ENCODE measurements at places on chromosomes 7 and 10.

- DNase-seq = no peak
Observed at GRCh38 chr10:95559471-95559870, 1.7 kb downstream of the SORBS1 start.

DNA sequence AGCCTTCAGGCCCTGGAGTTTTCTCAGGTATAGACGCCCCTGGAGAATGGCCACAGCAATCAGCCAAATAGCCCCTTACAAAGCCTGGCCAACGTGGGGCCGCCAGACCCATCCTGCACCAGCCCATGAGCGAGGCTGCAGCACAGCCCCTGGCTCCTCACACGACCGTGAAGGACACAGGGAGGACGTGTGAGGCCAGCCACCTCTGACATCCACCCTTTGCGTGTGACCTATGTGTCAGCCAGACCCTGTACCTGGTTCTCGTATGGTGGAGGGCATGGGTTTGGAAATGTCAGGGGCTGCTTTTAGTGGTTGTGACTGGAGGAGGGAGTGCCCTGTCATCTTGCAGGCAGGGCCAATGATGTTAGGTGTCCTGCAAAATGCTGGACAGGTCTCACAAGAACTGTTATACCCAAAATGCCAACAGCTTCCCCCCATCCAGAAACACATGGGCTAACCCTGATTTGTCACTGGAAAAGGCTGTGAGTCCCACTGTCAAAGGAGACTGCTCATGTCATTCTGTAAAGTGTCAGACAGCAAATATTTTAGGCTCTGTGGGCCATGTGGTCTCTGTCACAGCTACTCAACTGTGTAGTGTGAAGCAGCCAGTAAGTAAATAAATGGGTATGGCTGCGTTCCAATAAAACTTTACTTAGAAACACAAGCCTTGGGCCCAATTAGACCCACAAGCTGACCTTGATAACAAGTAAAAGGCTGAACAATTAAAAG lies 30.0 kb downstream of the NOD1 start:
- DNase-seq = no peak

DNA sequence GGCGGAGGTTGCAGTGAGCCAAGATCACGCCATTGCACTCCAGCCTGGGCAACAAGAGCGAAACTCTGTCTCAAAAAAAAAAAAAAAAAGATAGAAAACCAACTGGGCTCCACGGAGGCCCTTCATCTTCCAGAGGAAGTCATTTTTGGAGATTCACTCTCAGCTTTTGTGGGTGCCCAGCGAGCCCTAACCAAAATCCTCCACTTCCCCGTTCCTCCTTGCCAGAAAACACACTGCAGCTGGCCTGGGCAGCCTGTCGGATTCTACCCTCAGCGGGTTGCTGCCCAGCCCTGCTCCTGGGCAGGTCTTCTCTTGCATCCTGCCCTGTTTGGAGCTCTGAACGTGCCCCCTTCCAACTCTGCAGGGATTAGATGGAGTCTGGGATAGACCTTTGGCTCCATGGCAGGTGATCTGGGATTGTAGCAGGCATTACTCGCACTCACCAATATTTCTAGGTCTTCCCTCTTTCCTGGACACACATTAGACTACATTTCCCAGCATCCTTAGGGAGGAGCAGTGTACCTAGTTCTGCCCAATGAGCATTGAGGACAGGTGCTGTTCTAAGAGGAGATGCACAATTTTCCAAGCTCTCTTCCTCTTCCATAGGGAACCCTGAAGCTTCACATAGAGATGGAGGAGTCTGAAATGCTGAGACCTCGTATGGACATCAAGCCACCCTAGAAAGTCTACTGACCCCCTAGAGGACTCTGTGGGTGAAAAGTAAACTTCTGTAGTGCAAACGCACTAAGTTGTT lies 4.6 kb downstream of the GRID2IP start:
- no peak for DNase-seq

GRCh38 chr7:22268884-22269421 lies 88.0 kb downstream of the RAPGEF5 start:
- DNase-seq = no peak

- DNase-seq = no peak
Observed at GRCh38 chr10:86299562-86299961, 67.0 kb downstream of the GRID1 start.

DNA sequence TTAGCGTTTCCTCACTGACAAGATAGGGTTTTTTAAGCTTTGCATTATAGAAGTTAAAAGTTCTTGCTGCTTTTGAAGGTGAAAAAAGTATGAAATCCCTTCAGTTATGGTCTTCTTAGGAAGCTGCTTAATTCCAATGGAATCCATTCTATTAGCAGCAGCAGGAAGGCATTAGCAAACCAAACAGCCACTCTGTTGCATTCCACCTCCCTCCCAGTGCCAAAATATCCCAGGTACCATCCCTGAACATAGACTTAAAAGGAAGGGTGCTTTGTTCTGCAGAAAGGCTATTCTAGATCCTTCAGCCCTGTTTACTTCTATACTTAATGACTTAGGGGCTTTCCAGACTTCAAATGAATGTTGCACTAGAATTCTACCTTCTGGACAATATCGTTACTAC lies 23.8 kb downstream of the ENO4 start:
- no peak for DNase-seq

GRCh38 chr10:102468683-102469082 lies 17.3 kb upstream of the C10orf95 start:
- no peak for DNase-seq
